ENCODE measurements at places on chromosomes 4 and X. TPM values are rescaled to one million over a fixed set of nuclear protein-coding genes. Genes with fewer than 3 reads are reported as not detected.

The KCND1 gene
- total RNA-seq, result 0.19 TPM

The FDCSP gene
- total RNA-seq, result not detected

The SHROOM3 gene
- total RNA-seq, result 1.6 TPM

The APELA gene
- not detected for total RNA-seq

The ENPP6 gene
- not detected for total RNA-seq

The REELD1 gene
- total RNA-seq, result not detected

All from vein endothelial cell (primary cell).